ENCODE measurements at places on chromosomes 2 and 18.
A peak's percentile ranks its signal among the peaks of the same experiment; 100 is the strongest.

DNA sequence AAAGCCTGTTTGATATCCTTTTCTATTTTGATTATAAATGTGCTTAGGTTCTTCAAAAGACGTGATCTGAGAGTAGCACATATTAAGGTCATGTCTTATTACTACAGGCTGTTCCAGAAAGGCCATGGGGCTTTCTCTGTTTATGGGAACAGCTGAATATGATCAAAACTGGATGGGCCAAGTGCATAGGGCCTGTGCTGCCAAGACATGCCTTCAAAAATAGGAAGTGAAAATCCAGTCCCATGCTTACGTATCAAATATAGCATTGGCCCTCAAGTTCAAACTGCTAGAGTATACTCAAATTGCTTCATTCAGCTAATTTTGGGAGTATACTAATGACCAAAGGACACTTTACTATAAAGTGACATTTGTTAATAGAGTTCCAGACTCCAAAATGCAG, 24.1 kb downstream of the SLC25A52 start:
- no peak for DNase-seq

- no peak for DNase-seq
Observed at GRCh38 chr2:28437918-28438317, 45.3 kb downstream of the FOSL2 start.

DNA sequence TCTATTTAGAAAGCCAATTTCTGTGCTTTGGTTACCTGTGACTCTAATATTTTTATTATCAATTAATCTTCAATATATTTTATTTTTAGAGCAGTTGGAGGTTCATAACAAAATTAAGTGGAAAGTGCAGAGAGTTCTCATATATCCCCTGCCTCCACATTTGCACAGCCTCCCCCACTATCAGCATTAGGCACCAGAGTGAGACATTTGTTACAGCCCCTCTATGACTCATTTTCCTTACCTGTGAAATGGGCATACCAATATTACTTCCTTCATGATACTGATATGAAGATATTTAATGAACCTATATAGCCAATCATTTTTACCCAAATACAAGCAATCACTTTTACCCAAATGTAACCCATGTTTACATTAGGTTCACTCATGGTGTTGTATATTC, 34.0 kb upstream of the CYTIP start:
- no peak for DNase-seq

DNA sequence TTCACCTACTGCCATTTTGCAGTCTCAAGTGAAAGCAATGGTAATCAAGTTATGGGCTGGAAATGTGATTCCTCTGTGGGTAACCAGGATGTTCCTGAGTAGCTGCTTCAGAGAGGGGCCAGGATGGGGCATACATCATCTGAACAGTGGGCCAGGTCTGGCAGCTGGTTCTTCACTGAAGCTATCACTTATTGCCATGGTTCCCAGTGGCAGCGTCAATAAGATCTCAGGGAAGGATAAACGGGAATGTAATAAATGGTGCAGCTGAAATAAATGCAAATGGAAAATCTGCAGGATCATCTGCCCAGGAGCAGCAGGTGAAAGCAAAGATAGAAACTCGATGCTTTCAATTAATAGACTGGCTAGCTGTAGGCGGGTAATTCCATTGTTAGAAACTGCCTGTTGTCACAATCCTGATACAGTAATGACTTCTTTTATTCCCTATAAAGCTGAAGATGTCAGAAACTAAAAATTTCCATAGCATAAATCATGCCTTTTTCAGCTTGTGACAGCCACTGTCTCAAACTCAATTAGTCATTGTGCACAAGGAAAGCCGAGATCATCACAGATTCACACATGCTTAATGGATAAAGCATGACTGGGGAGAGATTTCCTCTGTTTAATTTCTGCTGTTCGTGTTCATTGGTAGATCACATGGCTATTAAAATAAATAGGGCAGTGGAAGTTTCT, 56.2 kb upstream of the CCDC85A start:
- no peak for DNase-seq

- no peak for DNase-seq
Observed at GRCh38 chr2:80610108-80610507, 305.6 kb upstream of the LRRTM1 start.

DNA sequence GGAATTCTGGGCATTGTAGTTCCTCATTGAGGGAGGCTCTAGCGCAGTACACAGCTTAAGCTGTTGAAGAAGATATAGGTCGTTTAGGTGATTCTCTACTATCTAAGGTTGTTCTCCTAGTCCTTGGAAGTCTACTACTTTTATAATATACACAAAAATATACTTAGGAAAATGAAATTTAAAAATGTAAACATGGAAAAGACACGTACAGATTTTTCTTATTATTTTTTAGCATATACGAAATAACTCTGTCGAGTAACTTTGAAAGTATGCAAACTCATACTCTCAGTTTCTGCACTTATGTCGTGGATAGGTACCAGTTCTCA, 272 bp upstream of the FASTKD1 start:
- no peak for DNase-seq

DNA sequence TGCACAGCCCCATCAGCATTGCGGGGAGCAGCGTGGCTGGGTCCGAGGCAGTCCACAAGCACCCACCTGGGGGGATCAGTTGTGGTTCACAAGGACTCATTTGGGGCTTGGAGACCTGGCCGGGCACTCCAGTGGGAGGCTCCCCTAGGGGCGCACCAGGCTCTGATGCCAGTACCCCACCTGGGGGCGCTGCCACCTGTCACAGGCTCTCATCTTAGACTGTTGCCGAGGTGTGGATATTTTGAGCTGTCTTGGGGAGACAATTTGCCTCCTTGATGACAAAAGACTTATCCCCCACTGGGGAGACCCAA, 3.0 kb downstream of the ADRA2B start:
- no peak for DNase-seq

GRCh38 chr2:159228081-159228581, 58.4 kb downstream of the WDSUB1 start:
- no peak for DNase-seq

DNA sequence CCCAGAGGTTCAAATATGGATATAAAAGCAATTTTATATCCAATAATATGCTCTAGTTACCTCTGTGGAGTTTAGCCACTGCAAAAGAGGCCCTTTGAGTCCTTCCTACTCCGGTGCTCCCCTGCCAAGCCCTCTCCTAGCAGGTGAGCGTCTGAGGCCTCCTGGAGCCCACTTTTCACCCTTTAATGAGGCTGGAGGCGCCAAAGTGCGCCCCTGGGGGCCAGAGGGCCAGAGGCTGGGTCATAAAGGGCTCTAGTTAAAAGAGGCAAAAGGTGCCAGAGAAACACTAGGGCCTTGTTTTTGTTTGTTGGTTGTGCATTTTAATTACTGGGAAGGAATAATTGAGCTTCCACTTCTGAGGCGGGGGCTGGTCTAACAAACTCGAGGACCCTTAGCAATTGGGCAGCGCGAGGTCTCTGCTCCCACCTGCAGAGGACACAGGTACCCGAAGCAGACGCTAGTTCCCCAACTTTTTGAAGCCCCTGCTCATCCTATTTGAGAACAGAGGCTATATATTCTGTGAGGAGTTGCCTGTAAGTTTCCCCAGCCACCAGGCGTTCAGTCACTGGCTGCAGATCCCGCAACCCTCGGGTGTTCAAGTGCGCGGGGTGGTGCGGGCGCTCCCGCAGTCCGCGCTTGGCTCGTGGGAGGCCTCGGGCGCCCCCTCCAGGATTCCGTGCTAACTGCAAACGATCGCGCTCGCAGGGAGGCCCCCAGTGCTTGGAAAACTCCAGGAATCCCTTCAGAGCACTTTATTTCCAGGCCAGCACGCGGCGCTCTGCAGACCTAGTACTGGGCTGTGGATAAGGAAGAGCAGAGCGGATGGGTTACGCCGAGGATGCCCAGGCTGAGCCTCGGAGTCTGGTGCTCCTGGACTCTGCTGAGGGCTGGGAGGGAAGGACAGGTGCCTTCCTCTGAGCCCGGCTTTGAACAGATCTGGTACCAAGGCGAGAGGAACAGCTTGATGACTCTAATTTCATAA, 14.1 kb downstream of the MSGN1 start:
- DNase-seq = peak; percentile 97

- no peak for DNase-seq
Observed at GRCh38 chr2:227903381-227903780, 31.9 kb downstream of the DAW1 start.

DNA sequence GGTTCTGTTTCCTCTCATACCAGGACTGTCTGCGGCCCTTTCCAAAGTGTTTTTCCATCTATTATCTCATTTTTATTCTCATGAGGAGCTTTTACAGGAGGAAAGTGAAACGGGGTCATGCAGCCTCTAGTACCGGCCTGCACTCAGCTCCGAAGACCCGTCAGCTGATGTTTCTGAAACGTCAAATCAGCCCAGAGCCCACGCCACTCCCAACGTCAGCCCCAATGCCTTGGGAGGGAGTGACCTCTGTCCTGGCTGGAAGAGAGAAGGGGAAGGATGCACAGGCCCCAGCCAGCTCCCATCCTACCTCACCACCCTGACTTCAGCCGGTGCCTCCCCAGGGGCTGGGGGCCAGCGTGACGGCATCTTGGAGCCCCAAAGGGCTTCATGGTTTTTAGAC, 58.5 kb downstream of the ADCY3 start:
- DNase-seq = no peak

GRCh38 chr2:112170495-112170894, 32.3 kb downstream of the FBLN7 start:
- DNase-seq = no peak

DNA sequence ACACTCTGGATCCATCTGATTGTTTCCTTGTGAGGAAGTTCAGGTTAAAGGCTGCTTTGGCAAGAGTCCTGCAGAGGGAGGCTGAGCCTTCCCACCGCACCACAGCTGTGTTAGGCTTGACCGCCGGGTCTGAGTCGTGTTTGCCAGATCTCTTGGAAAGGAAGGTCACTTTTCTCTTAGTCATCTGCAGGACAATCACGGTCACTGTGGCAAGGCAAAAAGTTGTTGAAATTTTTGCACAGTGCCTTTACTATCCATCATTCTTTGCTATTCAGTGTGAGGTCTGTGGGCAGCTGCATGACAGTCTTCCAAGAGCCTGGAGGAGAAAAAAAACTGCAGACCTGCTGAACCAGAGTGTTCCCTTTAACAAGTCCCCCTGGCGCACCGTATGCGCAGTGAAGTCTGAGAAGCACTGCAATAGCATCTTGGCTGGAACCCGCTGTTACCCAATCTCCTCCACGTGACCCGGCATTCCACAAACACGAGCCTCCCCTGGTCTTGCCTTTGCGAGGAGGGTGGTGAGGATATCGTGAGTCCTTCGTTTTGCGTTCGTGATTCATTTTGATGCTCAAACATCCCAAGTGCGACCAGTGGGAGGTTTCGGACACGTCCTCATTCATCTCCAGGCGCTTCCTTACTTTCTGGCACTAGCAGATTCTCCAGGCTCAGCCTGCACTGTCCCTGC, 23.0 kb downstream of the BIN1 start:
- DNase-seq = no peak

- DNase-seq = no peak
Observed at GRCh38 chr2:227160164-227160563, 3.8 kb downstream of the COL4A4 start.

- DNase-seq = peak; percentile 84
Observed at GRCh38 chr2:63712748-63713147, 124.0 kb downstream of the MDH1 start.

DNA sequence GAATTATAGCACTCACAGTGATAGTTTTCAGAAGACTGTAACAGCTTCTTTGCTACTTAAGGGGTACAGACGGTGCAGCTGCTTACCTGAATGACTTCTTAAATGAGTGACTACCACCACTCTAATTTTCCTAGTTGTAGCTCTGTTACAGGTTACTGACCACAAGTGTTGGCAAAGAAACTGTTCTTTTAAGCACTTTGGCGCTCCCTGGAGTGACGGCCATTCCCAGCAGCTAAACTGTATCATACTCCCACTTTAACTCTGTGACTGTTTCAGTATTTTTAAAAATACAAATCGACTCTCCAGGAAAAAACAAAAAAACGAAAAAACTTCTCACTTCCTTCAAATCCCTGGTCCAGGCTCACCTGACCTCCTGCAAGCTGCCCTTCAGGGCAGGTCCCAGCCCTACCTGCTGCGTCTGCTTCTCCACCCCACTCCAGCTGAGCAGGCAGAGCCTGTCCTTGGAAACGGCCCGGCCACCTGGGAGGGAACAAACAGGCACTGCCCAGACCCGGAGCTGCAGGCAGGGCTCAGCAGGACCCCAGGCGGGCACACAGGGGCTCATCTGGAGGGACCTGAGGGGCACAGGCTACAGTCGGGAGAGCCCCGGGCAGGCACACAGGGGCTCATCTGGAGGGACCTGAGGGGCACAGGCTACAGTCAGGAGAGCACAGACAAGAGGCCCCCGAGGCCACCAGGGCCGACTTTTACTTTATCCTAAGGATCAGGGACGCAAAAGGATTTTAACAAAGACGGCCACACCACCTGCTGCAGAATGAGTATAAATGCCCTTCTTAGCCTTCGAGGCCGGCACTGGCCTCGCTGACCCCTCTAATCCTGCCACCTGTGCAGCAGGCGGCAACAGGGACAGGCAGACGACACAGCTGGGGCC, 24.5 kb downstream of the SLC66A2 start:
- peak; percentile 96 for DNase-seq

- DNase-seq = no peak
Observed at GRCh38 chr2:235960011-235960715, 208.0 kb downstream of the GBX2 start.

DNA sequence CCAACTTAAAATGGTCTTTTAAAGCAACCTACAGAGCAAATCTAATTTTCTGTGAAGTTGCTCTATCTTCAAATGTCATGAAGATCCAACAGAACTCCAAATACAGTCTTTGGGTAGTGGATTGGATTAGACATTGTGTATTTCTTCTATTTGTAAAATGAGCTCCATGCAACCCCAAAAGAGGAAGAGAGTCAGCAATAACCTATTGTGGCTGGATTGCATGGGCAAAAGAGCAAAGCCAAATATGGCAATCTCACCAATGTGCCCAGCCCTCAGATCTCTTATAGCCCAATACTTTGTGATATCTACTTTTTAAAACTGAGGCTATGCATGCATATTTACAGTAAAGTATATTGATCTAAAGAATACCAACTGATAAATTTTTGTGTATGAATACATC, 146.3 kb downstream of the TXNL1 start:
- DNase-seq = no peak

GRCh38 chr2:211730215-211730614, 808.4 kb downstream of the ERBB4 start:
- DNase-seq = no peak
